ENCODE measurements at places on chromosomes 16 and 17. TPM values are rescaled to one million over a fixed set of nuclear protein-coding genes. Genes with fewer than 3 reads are reported as not detected.

The KCNG4 gene
- not detected for total RNA-seq

The WFDC1 gene
- not detected for total RNA-seq

DNA sequence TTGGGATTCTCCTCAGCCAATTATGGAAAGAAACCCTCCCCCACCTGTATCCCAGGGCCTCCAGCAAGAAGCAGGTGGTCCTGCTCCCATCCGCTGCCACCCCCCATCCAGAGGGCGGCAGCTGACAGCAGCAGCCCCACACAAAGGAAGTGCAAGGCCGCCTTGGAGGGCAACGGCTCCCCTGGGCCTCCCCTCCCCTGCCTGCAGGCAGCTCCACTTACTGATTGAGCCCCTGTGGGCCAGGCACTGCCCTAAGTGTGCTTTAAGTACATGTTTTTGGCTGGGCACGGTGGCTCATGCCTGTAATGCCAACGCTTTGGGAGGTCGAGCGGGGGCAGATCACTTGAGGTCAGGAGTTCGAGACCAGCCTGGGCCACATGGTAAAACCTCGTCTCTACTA lies 257.6 kb downstream of the PARN start:
- peaks cover 8% of the 10 kb centered on the region for H3K4me1 ChIP-seq
- H3K27ac ChIP-seq: no peak overlapping the region
- no peaks in the 10 kb centered on the region for H3K36me3 ChIP-seq
- H3K4me3 ChIP-seq: no peak overlapping the region
- no peaks in the 10 kb centered on the region for H3K27me3 ChIP-seq

GRCh38 chr17:77247609-77248008 lies 106.8 kb downstream of the SEC14L1 start:
- no peaks in the 10 kb centered on the region for H3K36me3 ChIP-seq
- peak overlapping the region; percentile 68 for H3K4me3 ChIP-seq
- H3K4me1 ChIP-seq: no peaks in the 10 kb centered on the region
- no peak for DNase-seq
- no peak overlapping the region for H3K27ac ChIP-seq

DNA sequence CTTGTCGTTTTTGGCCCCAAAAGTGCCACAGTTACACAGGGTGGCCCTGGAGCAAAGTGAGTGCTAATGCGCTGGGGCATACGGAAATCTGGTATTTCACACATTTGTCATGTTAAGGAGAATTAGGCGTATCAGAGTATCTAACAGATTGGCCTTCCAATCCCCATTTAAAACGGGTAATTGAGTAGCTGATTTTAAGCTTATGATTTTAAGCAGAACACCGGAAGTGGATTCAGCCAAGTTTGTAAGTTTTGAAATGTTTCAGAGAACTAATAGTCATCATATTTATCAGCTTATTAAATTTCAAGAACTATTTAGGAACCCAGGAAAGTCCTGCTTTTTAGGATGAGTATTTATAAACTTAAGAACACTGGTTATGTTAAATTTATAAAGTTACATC lies 19.5 kb downstream of the LRRC75A start:
- H3K27me3 ChIP-seq: no peaks in the 10 kb centered on the region
- no peak overlapping the region for H3K27ac ChIP-seq
- no peaks in the 10 kb centered on the region for H3K36me3 ChIP-seq

- H3K27ac ChIP-seq: no peak overlapping the region
- peak; percentile 37 for DNase-seq
- H3K4me1 ChIP-seq: peaks cover 16% of the 10 kb centered on the region
- peaks cover 27% of the 10 kb centered on the region for H3K27me3 ChIP-seq
These were observed 15.5 kb upstream of the AXIN2 start for GRCh38 chr17:65576939-65577338.

Measured in neural progenitor cell (in vitro differentiated cells).